ENCODE measurements at places on chromosomes 6 and 20.
A peak's percentile ranks its signal among the peaks of the same experiment; 100 is the strongest.

GRCh38 chr6:157712585-157713295, 110.3 kb upstream of the SNX9 start:
- no peak for DNase-seq

DNA sequence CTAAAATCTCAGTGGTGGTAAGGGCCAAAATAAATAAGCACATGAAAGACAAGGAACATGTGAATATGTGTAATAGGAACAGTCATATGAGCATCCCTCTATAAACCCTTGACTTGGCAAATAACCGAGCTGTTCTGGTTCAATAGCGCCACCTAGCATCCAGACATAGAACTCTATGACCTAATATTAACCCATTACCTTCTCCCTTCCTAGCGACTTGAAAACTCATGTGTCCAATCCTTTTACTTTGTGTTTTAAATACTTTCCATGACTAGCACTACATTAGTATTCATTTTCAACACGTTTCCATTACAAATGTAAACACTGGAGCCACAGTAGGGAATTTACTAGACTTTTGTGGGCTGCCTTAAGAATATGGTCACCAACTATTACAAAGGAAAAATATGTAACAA, 279.7 kb downstream of the UST start:
- peak; percentile 91 for DNase-seq

- no peak for DNase-seq
Measured at GRCh38 chr6:17980329-17980728, 7.1 kb downstream of the KIF13A start.

DNA sequence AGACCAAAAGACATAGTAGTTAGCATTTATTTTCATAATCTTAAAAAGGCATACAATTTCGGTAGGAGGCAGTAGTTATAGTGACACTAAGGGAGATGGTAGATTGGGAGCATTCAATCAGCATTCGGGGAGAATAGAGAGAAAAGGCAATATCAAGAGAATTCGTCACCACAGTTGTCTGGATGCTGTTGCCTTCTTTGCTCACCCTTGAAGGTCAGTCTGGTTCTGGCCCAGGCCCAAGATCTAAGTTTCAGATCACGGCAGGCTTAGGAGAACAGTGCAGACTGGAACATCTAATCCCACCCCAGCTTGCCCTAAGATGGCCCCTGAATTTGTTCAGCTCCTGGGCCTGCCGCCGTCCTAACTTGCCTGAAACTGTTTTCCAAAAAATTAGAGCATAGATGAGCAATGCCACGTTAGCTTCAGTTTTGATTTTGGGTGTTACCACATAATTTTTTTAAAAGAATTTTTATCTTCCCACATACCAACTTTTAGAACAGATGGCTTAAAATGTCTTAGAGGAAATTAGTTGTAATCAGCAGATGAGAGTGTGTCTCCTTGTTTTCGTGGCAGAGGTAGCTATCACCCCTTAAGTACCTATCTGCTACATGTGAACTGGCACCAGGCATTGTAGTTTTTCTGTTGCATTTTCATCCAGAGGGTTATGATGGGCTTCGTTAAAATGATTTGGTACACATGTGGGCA, 8.3 kb upstream of the CEP85L start:
- no peak for DNase-seq

DNA sequence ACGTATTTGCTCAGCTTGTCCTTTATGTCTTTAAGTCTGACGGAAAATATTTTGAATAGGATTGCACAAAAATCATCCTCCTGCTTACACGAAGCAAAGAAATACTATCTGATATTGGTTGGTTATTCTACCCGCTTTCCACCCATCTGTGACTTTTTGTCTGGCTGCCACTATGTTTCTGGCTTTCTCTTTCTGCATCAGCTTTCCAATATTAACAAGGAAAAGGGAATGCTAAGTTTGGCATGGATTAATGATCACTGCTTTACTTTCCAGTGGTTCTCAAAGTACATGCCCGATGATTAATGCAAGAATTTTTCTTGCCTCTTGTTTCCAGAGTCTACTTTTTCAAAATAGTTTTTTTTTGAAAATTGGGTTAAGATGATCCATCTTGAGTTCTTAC, 57.0 kb downstream of the RNF144B start:
- DNase-seq: no peak

DNA sequence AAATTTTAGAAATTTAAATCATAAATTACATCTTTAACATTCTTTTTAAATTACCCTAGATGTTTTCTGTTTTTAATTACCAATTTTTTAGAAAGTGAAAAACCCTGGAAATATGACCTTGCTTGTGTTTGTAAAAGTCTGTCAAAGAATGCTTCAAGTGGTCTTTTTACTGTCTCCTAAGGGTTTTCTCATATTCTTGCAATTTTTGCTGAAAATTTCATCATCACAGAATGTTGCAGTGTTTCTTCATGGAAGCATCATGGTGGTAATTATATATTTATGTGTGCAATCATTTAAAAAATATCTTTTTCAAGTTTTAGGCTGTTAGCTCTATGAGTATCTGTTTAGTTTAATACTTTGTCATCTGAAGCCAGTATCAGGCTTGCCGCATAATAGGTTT, 178.2 kb downstream of the HDGFL1 start:
- DNase-seq: no peak

GRCh38 chr6:152922706-152923105, 60.1 kb downstream of the FBXO5 start:
- DNase-seq: no peak

GRCh38 chr6:145621776-145622175, 113.5 kb downstream of the EPM2A start:
- DNase-seq: no peak

- no peak for DNase-seq
Measured at GRCh38 chr6:139680819-139681218, 306.4 kb upstream of the CITED2 start.

DNA sequence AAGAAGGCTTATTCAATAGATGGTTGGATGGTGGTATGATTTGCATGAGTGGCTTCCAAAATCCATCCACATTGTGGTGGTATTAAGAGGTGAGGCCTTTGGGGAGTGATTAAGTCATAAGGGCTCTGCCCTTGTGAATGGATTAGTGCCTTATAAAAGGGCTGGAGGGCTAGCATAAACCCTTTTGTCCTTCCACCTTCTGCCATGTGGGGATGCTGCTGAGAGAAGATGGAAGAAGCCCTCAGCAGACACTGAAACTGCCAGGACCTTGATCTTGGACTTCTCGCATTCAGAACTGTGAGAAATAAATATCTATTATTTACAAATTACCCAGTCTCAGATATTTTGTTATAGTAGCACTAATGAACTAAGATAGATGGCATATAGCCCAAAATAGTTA, 27.8 kb upstream of the SRPK1 start:
- peak; percentile 11 for DNase-seq

DNA sequence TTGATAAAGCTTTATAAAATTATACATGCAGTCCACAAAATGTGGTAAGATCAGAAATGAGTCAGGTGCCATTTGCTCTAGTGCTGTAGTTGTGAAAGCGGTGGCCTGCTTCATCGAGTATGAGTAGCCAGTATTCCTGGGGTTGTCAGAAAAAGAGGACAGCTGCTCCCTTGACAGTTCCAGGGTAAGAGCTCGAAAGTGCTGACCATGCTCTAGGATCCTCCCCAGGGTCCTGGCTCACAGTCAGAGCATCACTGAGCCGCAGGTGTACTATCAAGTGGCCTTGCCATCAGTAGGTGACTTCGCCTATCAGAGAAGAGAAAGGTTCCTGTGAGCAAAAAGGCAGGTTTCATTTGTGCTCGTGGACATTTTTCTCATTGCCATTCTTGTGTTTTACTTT, 3.6 kb downstream of the BTBD3 start:
- no peak for DNase-seq

DNA sequence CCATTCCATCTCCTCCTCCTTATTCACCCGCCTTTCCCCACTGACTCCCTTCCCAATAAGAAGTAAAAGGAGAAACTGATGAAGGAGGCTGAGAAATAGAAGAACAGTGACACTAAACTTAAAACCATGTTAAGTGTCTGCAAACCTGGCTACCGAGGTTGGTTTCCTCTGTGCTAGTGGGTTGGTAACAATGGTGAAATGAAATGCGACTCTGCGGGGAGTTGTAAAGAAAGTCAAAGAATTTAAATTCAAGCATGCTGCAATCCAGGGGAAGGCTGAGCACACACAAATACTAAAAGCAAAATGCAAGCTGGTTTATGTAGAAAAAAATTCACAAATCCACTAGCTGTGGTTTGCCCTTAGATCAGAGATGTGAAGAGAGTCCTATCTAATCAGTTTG, 155.2 kb upstream of the PDE10A start:
- DNase-seq: no peak

GRCh38 chr6:82959385-82959941, 106.2 kb downstream of the UBE3D start:
- peak; percentile 78 for DNase-seq

GRCh38 chr6:33815854-33816253, 12.1 kb upstream of the MLN start:
- no peak for DNase-seq

DNA sequence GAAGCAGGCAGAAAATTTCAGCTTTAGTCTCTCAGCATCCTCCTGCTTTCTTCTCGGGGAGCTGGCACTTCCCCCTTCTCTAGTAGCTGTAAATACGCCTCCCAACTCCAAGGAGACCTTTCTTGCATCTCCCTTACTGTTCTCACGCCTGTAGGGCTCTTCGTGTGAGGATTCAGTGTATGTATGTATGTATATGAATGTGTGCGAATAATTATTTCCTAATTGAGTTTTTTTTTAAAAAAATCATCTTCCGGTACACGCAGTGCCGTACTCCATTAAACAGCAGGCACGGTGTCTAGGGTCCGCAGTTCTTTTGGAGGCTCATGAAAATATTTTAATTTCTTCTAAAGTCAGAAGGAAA, 85.4 kb downstream of the HFE start:
- DNase-seq: peak; percentile 52

DNA sequence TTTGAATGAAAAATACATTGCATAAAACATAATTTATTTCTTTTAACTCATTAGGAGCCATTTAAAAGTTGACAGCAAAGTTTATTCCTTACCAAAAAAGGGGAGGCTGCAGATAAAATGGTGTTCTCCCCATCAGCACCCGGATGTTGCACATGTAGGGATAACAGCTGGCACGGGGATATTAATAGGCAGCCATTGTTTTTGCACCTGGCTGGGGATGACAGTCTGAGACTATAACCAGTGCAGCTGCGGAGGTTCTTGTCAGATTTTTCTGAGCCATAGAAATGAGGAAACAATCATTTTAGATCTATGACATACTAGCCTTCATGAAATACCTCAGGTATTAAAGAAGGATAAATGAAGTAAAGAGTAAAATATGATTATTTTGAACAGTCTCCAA, 20.1 kb upstream of the HECA start:
- DNase-seq: no peak

DNA sequence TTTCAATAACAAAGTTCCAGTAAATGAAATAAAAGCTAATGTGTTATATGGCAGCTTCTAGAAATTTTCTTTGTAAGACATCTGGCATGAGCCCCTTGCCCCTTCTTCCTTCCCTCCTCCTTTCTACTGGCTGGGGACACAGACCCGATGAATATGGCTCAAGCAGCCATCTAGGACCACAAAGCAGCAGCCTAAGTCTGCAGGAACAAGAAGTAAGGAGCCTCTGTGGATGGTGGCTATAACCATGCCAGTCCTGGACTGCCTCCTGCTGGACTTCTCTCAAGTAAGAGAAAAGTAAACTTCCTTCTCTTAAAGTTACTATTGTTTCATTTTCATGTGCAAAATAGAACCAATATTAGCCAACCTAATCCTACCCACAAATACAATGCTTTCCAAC, 114.9 kb upstream of the DST start:
- DNase-seq: peak; percentile 62

DNA sequence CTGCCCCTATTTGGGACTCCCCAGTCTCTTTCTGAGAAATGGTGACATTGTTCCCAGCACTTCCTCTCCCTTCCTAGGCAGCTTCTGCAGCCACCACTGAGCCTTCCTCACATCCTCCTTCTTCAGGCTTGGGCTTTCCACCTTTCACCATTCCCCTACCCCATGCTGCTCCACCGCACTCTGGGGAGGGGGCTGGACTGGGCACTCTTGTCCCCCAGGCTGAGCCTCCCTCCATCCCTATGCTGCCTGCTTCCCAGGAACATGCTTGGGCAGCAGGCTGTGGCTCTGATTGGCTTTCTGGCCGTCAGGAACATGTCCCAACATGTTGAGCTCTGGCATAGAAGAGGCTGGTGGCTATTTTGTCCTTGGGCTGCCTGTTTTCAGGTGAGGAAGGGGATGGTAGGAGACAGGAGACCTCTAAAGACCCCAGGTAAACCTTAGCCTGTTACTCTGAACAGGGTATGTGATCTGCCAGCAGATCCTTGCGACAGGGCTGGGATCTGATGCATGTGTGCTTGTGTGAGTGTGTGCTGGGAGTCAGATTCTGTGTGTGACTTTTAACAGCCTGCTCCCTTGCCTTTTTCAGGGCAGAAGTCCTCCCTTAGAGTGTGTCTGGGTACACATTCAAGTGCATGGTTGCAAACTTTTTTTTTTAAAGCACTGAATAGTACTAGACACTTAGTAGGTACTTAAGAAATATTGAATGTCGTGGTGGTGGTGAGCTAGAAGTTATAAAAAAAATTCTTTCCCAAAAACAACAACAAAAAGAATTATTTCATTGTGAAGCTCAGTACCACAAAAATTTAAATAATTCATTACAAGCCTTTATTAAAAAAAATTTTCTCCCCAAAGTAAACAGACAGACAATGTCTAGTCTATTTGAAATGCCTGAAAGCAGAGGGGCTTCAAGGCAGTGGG, 2.1 kb upstream of the CDKN1A start:
- DNase-seq: peak; percentile 53

GRCh38 chr20:11376420-11376819, 541.3 kb upstream of the BTBD3 start:
- DNase-seq: peak; percentile 31

GRCh38 chr20:52746190-52746589, 226.0 kb upstream of the TSHZ2 start:
- DNase-seq: no peak

- peak; percentile 24 for DNase-seq
Measured at GRCh38 chr20:44961870-44962267, 1.7 kb upstream of the TOMM34 start.

Data from astrocyte of the spinal cord (primary cell).